ENCODE measurements at places on chromosomes 4 and X.

- no peak for DNase-seq
Measured at GRCh38 chr4:52290466-52290865, 239.4 kb downstream of the SPATA18 start.

DNA sequence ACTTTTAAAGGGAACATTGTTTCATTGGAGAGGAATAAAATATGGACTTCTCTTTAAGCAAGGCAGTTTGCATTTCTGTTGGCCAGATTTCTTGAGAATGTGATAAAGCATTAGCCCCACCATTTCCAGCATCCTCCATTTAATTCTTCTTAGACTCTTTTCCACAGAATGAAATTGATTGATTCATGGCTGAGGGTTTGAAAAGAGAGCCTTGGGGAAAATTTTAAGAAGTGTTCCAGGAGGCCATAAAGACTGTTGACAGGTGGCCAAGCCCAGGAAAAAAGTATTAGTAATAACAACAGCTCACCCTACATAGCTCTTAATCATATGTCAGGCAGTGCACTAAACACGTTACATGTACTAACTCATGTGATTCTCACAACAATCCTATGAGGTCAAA lies 53.4 kb downstream of the SHROOM3 start:
- no peak for DNase-seq

DNA sequence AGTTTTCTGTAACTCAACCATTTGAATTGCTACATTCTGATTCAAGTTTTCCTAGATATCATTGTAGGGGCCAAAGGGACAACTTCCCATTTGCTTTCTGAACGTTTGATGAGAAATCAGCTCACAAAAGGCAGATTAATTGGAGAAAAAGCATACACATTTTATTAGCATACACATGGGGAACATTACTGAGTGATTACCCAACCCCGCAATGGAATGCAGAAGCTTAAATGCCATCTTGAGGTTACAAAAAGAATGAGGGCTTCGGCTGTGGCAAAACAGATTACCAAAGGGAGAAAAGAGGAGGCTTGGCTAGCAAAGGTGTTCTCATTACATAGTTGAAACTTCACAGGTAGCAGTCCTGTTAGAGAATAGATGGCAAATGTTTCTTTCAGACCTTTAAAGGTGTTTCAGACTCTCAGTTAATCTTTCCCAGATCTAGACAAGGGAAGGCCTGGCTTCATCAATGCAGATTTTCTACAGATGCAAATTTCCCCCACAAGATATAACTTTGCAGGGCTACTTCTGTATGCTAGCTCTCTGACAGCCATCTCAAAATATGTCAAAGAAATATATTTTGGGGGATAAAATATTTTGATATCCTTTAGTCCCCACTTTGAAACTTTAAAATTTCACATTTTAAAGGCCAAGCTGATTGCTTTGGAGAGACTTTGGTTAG lies 26.5 kb upstream of the HERC6 start:
- DNase-seq: no peak

DNA sequence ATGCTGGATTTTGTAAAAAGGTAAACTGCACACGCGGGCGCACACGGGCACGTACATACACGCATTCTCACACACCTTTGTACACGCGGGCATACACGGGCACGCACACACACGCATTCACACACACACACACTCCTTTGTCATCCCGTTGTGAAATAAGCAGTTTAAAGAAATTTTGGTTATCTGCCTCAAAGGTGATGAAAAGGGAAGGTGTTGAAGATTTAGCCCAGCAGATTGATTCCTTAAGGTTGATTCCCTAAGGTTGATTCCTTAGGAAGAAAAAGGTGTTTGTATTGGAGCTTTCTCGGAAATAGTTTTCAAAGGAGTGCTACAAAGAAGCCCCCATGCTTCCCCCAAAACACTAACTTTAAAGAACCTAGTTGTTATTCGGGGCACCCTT lies 693 bp downstream of the ATP10D start:
- no peak for DNase-seq

DNA sequence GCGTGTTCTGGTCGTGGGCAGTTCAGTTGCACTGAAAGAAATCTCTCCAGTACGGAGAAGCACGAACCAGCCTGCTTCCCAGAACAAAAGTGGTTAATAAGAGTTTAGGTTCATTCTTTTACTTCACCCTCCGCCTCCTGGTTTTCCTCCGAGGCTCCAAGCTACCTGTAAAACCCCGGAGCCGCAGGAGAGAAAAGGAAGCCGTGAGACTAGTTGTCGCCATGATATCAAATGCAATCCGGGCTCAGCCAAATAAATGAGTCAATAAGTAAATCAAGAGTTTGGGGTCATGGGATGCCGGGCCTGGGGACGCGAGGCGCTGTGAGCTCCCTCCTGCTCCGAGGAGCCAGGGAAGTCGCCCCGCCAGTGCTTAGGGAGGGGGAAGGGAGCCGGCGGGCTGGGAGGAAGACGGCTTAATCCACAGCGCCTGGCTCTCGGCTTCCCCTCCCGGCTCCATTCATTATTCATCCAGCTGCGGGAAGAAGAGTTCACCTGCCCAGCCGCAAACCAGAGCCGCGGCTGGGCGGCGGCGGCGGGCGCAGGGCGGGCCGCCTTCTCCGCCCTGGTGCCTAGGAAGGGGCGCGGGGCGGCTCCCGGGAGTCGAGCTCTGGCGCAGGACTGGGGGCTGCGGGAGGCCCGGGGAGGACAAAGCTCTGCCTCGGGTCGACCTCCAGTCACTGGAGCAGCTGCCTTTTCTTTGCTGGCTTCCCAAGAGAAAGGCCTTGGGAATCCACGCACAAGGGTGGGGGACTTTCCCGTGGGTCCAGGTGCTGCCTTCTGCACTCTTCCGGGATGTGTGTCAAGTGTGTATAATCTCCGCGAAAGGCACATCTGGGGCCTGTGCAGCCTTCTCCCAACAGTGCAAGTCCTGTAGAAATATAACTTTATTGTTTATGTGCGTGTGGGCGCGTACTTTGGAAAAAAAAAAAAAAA lies 1.7 kb downstream of the FRAS1 start:
- DNase-seq: peak; percentile 1

DNA sequence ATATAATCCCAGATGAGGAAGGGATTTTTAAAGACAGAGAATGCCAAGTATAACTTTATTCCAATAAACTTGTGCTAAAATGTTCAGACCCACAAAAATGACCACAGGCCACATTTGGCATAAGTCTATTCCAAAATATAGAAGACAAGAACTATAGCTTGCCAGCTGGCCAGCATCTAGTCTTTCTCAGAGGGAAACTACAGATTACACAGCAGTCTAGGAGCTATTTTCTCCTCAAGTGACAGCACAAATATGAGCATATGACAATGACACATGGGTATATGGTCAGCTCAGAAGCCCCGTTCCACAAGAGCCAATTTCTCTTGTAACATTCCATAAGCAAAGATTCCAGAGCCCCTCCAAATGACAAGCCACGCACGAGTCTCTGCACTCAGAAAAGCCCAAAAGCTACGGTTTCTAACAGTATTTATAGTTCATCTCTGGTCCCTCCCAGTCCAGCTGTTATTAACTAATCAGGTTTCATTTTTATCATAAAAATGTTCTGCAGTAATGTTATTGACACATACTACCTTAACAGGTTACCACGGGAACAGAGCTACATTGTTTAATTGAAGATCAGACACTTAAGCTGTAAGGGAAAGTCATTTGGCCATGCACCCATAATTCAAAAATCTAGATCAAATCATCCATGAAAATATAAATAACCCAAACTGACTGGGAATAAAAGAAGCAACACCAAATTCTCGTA lies 70.3 kb downstream of the RAB28 start:
- DNase-seq: no peak

- DNase-seq: no peak
Measured at GRCh38 chrX:22323541-22323940, 50.8 kb downstream of the CBLL2 start.

- no peak for DNase-seq
Measured at GRCh38 chr4:66223068-66223703, 552.9 kb upstream of the EPHA5 start.

GRCh38 chrX:46257451-46257879 lies 287.8 kb downstream of the ZNF674 start:
- DNase-seq: no peak

DNA sequence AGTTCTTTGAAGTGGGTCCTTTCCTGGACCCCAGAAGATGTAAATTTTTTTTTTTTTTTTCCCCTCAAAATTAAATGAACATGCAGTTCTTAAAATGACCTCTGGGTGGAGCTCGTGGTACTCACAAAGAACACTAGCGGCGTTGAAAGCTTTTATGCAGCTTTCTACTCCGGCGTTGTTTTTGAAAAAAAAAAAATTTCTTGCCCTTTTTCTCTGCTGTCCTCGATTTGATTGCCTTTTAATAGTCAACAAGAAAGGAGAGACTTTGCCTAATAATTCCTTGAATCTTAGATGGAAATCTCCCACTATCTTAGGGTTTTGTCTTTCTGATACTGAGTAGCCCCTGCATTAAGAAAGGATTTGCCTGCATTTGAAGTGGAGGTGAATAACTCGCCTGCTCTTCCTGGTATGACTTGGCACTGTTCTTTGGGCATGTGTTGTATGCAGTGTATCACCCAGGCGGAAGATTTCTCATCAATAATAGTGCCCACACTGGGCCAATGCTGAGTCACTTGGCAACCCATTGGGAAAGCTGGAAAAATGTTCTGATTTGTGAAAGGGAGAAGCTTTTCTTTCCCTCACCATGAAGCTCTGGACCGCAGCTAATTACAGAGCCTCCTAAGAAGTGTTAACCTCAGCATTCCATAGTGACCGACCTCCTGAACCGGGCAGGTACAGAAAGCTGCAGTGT lies 104.0 kb downstream of the PHEX start:
- no peak for DNase-seq

DNA sequence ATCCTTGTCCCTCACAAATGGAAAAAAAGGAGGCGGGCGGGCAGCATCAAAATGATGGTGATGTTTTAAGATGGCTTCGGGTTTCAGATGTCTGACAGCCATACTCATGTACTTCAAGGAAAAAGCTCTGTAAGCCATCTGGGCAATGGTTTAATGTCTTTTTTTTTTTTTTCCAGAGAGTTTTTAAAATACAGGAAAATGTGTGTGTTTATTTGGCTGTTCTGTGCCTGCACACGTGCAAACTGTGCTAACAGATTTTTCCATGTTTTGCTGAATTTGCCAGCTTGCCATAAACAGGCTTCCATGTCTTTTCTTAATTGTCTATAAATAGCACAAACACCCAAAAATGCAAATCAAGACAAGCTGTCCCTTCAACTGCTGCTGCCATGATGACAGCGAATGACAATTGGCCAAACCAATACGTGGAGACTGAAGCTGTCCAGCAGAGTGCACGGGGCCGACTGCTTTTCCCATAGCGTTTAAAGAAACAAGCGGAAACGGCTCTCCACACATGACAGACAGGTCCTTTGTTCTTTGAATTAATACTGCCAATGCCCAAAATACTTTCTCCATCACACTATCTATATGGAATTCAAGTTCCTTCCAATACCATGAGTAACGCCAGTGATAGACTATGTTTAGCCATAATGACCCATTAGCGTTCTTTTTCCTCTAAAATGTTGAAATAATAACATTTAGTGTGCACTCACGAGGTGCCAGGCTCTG lies 35.7 kb downstream of the AFAP1 start:
- DNase-seq: no peak

DNA sequence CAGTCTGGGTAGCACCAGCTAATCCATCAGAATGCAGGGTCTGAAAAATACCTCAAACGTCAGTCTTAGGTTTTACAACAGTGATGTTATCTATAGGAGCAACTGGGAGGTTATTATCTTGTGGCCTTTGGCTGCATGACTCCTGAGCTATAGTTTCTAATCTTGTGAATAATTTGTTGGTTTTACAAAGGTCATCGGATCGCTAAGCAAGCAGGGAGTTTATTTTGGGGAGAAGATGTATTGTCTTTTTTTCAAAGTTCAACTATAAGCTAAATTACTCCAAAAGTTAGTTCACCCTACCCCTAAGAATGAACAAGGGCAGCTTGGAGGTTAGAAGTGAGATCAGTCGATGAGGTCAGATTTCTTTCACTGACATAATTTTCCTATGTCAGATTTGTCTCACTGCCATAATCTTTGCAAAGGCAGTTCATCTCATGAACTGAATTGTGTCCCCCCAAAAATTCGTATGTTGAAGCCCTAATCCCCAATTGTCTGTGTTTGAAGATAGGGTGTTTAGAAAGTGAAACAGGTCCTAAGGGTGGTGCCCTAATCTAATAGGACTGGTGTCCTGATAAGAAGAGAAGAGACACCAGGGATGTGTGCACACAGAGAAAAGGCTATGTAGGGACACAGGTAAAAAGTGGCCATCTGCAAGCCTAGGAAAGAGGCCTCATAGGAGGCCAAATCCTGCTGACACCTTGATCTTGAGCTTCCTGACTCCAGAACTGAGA lies 175.8 kb upstream of the GALNT7 start:
- DNase-seq: no peak

GRCh38 chr4:41061482-41062185 lies 152.7 kb downstream of the APBB2 start:
- DNase-seq: no peak
